Right ventricle myocardium superior (tissue), 1 donor: ENCODE measurements at places on chromosomes 2 and 18.

- DNase-seq, result no peak
Measured at GRCh38 chr18:78724214-78724914, 255.3 kb upstream of the SALL3 start.

DNA sequence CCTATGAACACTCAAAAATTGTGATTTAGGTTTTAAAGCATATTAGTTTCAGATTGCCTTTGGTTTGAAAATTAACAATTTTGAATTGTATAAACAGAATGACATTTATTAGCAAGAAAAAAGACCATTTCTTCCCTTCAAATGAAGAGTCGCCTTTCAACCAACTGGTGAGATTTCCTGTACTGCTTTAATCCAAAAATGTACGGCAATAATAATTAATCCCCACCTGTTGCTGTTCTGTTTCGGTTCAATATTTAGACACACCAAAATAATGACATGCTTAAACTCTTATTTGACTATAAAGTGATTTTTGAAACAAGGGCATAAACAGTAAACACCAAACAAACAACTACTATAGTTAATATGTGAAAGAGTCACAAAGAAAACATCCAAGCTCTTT, 39.6 kb downstream of the CHN1 start:
- no peak for DNase-seq

DNA sequence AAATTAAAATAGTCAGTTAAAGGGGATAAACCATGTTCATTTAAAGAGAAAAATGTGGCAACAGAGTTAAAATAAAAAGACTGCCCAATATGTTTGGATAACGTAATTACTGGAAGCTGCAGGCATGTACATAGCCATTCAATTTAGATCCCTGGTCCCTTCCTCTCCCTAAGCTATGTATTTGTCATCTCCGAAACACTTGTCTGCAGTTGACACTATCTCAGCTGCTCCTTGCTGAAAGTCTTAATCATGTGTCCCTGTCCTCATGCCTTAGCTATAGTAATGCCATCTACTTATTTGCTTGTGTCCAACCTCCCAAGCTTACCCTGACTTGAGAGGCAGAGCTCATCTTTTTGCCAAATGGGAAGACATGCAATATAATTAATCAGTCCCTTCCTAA, 173.8 kb upstream of the REV1 start:
- DNase-seq, result no peak

DNA sequence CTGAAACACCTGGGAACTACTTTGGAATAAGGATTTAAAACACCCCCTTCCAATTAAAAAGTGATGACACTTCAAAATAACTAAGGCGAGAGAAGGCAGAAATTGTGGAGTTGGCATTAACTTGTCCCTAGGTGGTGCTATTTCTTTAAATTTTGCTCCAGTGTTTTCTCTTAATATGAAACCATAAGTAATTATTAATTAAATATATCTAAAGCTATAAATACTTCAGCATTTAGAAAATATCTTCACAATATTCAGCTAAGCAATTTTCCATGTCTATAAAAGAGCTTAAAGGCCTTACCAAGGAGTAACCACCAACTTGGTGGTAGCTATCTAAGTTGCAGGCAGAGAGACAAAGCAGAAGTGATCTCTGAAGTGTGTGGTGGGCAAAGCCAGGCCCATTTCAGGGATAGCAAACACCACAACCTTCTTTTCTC, 186.8 kb upstream of the PGAP1 start:
- DNase-seq, result no peak

DNA sequence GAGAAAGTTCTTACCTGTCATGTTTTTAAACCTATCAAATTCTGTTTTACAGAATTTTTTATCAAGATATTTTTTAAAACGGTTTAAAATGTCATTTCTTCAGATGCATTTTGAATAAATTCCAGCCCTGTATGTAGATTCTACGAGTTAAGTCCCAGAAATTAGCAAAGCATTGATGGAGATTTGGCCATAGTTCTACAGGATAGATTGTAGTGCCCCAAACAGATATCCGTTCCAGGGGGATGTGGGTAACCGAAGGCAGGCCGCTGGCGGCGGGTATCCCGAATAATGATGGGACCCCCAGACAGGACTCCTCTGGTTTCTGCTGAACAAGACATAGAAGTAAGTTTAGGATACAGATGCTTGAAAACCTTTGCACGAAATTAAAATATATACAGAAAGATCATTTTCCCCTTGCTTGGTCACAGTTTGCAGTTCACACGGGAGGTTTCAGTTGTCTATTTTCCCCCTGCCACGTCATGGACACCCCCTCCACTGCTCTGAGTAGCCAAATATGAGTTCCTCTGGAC, 755 bp downstream of the NOL4 start:
- no peak for DNase-seq

DNA sequence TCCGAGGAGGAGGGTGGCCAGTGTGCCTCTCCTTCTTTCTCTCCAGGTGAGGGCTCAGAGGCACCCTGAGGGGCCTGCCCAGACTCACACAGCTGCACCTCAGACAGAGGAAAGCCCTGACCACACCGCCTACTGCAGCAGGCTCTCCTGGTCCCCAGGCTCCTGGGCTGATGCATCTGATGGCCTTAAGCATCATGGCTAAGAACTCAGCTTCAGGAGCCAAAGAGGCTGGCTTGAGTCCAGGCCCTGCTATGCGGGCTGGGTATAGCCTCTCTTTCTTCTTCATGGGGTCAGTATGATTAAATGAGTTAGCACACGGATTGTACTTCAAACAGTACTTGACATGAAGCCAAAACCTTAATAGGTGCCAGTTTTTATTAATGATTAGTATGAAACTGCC, 89.6 kb downstream of the TGFA start:
- no peak for DNase-seq

DNA sequence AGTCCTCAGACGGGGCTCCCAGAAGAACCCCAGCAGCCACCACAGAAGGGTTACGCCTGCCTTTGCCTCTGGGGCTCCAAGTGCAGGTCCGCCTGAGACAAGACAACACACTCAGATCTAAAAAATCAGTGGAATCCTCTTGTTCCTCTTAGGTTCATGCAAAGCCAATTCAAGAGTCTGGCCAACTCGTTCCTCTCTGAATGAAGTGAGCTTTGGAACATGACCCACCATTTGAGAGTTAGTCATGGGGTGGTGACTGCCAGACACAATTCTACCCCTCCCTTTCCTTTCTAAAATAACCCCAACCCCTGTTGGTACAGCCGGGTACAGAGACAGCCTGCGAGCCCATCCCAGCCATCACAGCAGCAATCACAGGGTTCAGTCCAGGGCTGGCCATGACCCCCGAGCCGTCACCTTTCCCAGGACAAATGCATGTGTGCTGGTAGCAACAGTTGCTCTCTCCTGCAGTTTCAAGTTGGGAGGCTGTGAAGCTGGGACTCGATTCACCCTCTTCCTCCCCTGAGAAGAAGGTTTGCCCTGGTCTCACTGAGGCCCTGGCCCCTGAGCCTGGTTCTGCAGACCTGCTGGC, 183.1 kb upstream of the SH3BP4 start:
- no peak for DNase-seq
